ENCODE measurements at places on chromosomes 16 and 17. TPM values are rescaled to one million over a fixed set of nuclear protein-coding genes. Genes with fewer than 3 reads are reported as not detected.
A peak's percentile ranks its signal among the peaks of the same experiment; 100 is the strongest.

DNA sequence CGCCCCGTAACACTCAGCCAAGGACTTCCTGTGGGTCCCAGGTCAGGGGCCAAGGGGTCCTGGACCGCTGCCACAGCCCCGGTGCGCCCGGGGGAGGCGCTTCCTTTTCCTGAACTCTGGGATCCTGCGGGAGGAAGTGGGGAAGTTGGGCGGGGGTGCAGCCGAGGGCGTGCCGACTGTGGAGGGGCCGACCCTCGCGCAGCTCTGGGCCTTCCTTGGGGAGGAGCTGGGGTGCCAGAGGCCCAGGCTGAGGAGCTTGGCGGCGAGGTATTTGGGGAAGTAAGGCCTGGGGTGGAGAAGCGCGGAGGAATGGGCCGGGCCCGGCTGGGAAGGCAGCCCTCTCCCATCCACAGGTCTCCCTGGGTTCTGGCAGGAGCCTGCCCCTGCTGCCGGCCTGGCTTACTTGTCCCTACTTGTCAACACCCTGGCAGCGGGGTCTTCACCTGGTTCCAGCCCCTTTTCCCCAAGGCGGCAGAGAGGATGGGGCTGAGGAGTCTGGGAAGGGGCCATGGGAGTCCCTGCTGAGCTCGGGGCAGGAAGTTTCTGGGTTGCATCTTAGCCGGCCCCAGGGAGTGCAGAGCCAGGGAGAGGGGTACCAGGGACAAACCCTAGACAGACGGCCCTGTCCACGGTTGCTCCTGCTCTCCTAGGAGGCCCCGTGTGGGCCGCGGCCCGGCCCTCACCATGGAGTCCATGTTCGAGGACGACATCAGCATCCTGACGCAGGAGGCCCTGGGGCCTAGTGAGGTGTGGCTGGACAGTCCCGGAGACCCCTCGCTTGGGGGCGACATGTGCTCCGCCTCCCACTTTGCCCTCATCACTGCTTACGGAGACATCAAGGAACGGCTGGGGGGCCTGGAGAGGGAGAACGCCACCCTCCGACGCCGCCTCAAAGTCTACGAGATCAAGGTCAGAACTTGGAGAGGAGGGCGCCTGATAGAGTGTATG is 1.7 kb downstream of the TBKBP1 start:
- no peak for DNase-seq

The TBC1D3E gene
- not detected for total RNA-seq

DNA sequence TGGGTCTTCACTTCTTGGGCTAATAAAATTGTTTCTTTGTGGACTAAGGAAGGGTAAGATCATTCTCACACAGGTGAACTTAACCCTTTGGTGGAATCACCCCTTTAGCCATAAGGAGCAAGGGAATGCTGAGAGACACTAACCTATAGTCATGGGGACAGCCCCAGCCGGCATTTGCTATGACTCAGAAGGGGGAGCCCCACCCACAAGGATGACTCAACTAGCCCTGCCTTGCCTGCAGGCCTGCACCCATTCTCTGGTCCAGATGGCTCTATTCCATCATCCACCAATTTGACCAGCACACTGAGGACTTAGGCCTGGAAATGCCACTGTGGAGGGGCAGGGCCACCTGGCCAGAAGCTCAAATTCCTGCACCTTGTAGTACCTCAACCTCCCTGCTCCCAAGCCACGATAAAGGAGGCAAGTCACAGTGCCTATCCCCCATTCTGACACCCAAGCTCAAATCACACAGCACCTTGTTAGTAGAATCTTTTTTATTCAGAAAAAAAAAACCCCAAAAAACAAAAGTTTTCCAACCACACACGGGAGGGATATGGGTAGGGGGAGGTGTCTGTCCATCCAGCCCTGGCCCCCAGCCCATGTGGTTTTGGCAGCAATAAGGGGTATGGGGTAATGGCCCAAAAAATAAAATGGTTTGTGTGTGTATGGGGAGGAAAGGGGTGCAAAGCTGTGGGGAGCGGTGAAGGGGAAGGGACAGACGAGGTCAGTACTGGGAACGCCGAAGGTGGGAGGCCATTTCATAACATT is 3.0 kb downstream of the PFN1 start:
- peak; percentile 87 for DNase-seq

GRCh38 chr16:1909561-1910231 is 8.5 kb downstream of the HS3ST6 start:
- DNase-seq = no peak

The KRTAP4-4 gene
- not detected for total RNA-seq

Measured in activated naive CD8-positive, alpha-beta T cell treated with anti-CD3 and anti-CD28 coated beads for 36 hours (primary cell).